Epithelial cell of esophagus (primary cell): ENCODE measurements at places on chromosomes 6 and 20.

DNA sequence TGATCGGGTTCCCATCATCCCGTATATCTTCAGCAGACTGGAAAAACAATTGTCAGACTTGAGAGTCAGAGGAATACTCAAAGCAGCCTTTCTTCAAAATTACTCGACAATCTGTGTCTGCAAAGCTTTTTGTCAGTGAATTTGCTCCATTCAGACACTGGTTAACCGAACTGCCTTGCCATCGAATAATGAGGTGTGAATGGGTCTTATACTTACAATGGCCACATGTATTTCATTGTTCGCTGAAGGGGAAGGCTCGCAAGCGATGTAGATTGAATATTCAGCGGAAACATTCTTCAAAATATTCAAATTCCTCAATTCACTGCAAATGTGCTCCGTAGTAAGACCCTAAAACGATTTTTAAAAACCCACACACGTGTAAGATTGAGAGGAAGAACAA lies 32.9 kb downstream of the JAG1 start:
- no peak for DNase-seq

DNA sequence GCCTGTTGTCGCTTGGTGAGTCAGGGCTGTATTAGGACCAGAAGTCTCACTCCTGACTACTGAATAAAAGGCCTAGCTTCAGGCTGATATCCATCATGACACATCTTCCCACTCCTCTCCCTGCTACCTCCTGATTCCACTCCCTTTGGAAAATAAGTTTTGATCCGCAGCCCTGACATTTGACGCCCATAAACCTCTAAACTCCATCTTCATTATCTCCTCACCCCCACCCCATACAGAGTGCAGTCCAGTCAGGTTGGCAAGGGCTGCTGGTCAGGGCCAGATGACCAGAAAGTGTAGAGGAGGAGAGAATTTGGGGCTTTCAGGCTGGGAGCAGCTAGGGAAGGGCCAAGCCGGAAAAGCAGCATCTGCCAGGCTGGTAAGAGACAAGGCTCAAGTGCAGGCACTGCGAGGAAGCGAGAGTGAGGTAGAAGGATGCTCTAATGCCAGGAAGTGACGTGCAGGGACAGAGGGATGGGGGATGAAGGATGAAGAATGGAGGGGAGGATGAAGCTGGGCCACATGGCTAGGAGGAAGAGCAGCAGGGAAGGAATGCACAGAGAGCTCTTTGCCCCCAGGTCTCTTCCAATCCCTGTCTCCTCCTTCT lies 1.2 kb downstream of the GGT7 start:
- peak; percentile 32 for DNase-seq

GRCh38 chr6:99940582-99940981 lies 53.4 kb downstream of the MCHR2 start:
- DNase-seq = no peak

DNA sequence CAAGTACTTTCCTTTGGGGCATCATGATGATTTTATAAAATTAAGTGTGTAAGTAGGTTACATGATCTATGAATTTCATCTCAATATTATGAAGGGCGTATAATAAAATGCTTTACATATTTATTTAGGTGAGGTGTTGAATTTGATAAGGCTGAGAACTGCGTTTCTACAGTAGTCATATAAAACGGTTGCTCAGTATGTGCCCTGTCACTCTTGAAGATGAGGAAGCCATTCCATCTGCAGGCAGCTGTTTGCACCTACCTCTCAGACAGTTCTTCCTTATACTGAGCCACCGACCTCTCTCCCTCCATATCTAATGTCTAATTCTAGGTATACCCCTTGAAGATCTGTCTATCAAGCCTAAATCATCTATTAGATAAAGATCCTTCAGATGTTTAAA lies 16.1 kb downstream of the NCOA7 start:
- no peak for DNase-seq

- no peak for DNase-seq
Observed at GRCh38 chr20:56724241-56724757, 95.2 kb downstream of the TFAP2C start.

- DNase-seq = peak; percentile 97
Observed at GRCh38 chr20:6654513-6655252, 112.8 kb upstream of the BMP2 start.

DNA sequence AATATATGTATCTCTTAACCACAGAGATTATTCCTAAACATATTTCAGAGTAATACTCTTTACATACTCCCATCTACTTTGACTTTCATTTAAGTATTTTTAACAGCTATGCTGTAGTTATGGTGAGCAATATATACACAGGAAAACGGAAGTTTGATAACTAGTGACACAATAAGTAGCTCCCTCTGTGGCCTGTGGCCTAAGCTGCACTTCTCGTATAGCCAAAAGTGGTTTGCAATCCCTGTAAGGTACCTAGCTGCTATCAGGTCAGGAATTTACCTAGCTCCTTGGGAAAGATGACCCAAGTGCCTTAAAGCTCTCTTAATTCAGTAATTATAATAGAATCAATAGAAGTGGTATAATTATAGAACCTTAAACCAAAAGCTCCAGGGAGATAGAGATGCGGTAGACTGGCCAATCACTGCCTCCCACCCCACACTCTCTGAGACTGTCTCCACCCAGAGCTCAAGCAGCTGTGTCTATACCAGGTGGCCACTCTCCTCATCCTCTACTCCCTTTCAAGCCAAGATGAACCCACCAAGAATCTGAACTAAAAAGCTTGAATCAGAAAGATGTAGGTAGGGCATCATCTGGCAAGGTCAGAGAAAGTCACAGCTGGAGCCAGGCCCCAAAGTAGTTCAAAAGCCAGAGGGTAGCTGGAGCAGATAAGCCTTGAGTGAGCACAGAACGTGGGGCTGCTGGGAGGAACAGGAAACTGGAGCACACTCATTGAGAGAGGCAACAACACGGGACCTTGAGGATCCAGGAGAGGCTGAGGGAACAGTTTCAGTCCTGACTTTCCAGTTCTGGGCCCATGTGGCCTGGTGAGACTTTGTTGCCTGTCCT lies 84.9 kb upstream of the ASF1A start:
- no peak for DNase-seq

- DNase-seq = peak; percentile 39
Observed at GRCh38 chr20:33791959-33792597, 19.1 kb upstream of the CHMP4B start.

- peak; percentile 71 for DNase-seq
Observed at GRCh38 chr20:4102381-4102780, 87.0 kb upstream of the RNF24 start.

GRCh38 chr20:62752181-62752670 lies 43.6 kb downstream of the NTSR1 start:
- no peak for DNase-seq

- peak; percentile 8 for DNase-seq
Observed at GRCh38 chr6:151436802-151437201, 15.1 kb downstream of the RMND1 start.

GRCh38 chr20:62861726-62862336 lies at the start of gene TCFL5:
Gene TCFL5, minus strand, starts transcription at chr20:62861822. Its CDS starts 152 bp downstream, at chr20:62861670.
- DNase-seq = peak; percentile 89

GRCh38 chr6:106070636-106071035 lies 15.5 kb upstream of the PRDM1 start:
- DNase-seq = no peak

DNA sequence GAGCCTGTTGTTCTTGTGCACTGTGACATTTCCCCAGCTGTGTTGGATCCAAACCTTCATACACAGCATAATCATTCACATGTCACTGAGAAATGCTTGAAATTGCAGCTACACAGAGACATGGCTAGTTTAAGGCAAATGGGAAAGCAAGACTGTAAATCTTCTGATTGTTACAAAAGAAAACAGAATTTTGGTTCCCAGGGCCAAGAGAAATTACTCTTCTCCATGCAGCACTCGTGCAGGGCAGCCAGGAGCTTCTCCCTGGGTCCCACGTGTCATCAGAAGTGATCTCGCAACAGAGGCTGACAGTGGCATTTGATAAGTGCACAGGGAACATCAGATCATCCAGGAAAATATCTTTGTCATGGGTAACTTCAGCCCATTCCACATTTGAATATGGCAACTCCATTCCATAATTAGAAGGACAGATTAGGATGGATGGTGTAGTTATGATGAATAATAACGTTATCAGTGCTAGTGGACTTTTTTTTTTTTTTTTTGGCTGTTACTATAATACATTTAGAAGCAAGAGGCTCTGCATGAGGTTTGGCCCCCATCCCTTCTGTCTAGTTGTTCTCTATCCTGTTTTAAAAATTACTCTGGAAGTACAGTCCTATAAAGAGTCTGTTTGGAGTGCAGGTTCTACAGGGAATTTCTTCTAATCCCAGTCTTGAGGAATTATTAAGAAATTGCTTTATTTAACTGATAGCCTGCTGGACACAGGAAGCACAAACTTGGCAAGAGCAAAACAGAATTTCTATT lies 571.0 kb upstream of the NOX3 start:
- no peak for DNase-seq

GRCh38 chr6:296151-297122 lies 4.2 kb downstream of the DUSP22 start:
- DNase-seq = no peak

- peak; percentile 70 for DNase-seq
Observed at GRCh38 chr20:33893314-33893713, 82.2 kb downstream of the CHMP4B start.

DNA sequence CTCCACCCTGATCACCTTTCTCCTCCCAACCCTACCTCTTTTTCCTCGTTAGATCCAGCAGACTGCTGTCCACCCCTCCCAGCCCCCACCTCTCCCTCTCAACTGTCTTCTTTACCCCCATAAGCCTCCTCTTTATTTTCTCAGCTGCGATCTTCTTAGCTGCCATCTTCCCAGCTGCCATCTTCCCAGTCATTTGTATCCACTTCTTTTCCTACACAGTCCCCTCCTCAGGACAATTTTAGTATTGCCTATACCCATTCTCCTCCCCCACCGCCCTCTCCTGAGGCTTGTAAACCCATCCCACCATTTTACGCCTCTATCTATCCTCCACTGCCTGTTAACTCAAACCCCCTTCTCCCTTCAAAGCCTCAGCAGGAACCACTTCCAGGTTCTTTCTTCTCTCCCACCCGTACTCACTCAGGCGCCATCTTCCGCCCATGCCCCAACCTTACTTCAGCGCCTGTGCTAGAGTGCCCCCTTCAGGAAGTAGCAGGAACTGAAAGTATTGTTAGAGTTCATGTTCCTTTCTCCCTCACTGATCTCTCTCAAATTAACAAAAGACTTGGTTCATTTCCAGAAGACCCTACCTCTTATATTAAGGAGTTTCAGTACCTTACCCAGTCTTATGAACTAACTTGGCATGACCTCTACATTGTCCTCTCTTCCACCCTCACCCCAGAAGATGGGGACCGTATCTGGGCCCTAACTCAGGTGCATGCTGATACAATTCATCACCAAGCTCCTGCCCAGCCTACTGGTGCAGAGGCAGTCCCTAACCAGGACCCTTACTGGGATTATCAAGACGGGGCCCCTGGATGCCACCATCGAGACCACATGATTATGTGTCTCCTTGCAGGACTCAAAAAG lies 236.0 kb downstream of the ADGRG6 start:
- peak; percentile 48 for DNase-seq

DNA sequence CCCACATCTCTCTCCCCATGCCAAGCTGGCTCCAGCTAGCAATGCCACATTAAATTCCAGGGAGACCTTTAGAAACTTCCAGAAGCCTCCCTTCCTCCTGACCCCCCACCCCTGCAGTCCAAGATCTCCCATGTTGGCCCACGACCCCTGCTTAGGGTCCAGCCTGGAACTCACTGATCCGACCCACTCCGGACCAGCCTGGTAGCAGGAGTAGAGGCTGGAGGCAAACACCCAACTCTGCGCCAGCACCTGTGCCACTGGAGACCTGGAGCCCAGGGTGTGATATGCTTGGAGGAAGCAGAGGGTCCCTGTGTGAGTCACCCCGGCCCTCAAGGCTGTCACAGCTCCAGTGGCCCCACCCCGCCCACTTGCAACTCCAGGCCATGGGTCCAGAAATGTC lies 3.3 kb upstream of the ULBP1 start:
- no peak for DNase-seq

- peak; percentile 52 for DNase-seq
Observed at GRCh38 chr6:129643968-129644367, 66.0 kb downstream of the ARHGAP18 start.

DNA sequence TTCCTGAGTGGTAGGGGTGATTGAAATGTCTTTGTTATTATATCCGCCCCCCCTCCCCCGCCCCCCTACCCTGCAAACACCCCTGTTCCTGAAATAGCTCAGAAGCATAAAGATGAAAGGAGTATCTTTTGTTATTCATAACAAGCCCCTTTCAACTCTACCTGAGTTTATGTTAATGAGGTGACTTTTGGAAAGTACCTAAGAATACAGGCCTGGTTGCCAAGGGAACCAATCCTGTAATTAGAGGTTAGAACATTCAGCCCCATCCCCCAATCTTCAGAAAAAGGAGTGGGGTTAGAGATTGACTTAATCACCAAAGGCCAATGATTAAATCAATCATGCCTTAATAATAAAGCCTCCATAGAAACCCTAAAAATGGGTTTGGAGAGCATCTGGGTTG lies 979.2 kb upstream of the GJE1 start:
- no peak for DNase-seq

- DNase-seq = peak; percentile 90
Observed at GRCh38 chr6:85403331-85404015, 46.4 kb upstream of the NT5E start.

GRCh38 chr6:137307163-137307854 lies 88.1 kb upstream of the IFNGR1 start:
- no peak for DNase-seq

GRCh38 chr6:64553249-64553786 lies 917.7 kb downstream of the PHF3 start:
- no peak for DNase-seq

DNA sequence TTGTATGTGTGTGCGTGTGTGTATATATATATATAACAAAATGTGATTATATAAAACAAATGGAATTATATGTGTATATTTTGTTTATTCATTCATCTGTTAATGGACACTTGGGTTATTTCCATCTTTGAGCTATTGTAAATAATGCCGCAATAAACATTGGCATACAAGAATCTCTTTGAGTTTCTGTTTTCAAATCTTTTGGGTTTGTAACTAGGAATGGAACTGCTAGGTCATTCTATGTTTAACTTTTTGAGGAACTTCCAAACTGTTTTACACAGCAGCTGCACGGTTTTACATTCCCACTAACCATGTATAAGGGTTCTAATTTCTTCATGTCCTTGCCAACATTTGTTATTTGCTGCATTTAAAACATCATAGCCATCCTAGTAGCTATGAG lies 39.9 kb upstream of the TGM2 start:
- no peak for DNase-seq

DNA sequence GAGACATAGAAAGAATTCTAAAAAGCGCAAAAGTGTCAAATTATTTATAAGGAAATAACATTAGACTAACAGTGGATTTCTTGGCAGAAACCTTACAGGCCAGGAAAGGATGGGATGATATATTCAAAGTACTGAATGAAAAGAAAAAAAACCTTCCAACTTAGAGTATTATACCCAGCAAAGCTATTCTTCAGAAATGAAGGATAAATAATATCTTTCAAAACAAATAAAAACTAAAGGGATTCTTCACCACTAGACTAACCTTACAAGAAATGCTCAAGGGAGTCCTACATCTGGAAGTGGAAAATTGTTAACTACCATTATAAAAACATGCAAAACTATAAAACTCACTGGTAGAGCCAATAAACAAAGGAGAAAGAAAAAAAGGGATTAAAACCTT lies 65.8 kb downstream of the SLC22A2 start:
- no peak for DNase-seq

GRCh38 chr6:145068577-145068976 lies 666.7 kb downstream of the EPM2A start:
- no peak for DNase-seq
